ENCODE measurements at places on chromosomes 1 and 21.

- no peak for DNase-seq
Measured at GRCh38 chr1:11488201-11488770, 9.3 kb downstream of the DISP3 start.

GRCh38 chr1:183318433-183318832 is 99.7 kb downstream of the NMNAT2 start:
- no peak for DNase-seq

- no peak for DNase-seq
Measured at GRCh38 chr1:38403667-38404066, 357.1 kb upstream of the POU3F1 start.

GRCh38 chr1:244354810-244355278 is 96.9 kb downstream of the ADSS2 start:
- no peak for DNase-seq

DNA sequence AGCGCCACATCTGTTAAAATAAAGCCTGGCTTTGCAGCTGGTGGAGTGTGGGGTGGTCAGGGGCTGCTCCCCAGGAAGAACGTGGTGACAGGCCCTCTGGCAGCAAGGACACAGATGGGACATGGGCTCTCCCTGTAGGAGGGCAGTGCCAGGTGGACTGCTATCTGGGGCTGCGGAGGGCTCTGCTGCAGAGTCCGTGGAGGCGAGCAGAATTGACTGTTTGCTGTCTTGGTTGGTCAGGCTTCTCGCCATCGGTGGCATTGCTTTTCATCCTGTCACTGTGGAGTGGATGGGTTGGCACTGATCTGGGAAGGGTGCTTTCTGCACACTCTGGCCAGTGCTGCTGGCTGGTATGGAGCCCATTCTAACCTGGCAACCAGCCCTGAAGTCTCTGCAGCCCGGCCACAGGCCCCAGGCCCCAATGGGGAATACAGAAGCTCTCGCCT is 103.0 kb downstream of the LAMC2 start:
- DNase-seq, result no peak

DNA sequence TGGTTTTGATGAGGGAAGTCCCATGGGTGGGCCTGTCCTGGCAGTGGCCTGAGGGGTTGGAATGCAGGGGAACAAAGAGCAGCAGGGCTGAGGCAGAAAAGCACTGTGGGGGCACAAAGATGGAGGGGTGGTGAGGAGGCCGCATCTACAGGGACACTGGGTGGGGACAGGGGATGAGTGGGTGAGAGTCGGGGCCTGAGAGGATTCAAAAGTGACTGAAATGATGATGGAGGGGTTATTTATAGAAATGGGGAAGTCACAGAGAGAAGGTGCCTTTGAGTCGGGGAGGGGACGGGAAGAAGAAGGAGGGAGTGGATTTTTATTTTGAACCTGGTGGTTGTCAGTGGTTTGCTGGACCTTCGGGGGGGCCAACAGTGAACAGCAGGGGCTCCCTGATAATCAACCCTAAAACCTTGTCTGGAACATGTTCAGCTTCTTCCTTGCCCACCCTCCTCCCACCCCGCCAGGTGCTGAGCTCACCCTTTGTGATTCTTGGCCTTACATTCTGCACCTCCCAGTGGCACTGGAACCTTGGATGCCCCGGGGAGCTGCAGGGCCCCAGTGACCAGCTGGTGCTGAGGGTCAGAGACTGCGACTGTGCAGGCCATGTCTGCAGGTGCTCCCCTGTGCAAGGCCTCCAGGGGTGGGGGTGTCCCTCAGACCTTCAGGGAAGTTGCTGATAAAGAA is 42.9 kb downstream of the IER5 start:
- no peak for DNase-seq

DNA sequence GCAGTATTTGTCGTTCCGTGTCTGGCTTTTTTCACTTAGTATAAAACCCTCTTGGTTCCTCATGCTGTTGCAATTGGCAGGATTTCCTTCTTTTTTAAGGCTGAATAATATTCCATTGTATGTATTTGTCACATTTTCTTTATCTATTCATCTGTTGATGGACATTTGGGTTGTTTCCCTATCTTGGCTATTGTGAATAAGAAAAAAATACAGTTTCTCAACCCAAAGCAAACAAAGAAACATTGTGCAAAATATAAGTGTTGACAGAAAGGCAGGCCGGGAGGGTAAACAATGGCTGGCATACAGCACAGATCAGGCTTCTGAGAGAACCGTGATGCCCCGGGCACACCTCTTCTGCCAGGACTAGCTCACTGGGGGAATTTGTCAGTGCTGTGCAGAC is 26.9 kb downstream of the NENF start:
- DNase-seq, result no peak

- no peak for DNase-seq
Measured at GRCh38 chr1:86750530-86750929, 46.2 kb downstream of the SH3GLB1 start.

- DNase-seq, result no peak
Measured at GRCh38 chr21:27722095-27722494, 755.2 kb upstream of the ADAMTS5 start.

DNA sequence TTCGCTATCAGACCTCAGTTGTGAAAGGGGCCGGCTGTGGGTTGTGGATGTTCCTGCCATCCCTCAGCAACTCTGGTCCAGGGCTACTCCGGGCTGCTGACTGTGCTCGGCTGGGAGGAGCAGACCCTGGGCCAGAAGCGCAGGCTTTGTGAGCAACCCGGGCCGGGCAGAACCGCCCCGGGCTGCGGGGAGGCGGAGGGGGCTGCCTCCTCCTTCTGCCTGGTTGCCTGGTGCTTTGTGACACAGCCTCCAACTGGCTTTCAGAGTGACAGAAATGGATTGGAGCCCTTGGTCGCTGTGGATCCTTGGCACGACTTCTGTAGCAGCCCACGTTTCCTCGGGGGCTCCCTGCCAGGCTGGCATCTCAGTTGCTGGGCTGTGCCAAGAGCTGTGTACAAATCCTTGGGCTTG is 10.0 kb downstream of the DRAXIN start:
- DNase-seq, result no peak

DNA sequence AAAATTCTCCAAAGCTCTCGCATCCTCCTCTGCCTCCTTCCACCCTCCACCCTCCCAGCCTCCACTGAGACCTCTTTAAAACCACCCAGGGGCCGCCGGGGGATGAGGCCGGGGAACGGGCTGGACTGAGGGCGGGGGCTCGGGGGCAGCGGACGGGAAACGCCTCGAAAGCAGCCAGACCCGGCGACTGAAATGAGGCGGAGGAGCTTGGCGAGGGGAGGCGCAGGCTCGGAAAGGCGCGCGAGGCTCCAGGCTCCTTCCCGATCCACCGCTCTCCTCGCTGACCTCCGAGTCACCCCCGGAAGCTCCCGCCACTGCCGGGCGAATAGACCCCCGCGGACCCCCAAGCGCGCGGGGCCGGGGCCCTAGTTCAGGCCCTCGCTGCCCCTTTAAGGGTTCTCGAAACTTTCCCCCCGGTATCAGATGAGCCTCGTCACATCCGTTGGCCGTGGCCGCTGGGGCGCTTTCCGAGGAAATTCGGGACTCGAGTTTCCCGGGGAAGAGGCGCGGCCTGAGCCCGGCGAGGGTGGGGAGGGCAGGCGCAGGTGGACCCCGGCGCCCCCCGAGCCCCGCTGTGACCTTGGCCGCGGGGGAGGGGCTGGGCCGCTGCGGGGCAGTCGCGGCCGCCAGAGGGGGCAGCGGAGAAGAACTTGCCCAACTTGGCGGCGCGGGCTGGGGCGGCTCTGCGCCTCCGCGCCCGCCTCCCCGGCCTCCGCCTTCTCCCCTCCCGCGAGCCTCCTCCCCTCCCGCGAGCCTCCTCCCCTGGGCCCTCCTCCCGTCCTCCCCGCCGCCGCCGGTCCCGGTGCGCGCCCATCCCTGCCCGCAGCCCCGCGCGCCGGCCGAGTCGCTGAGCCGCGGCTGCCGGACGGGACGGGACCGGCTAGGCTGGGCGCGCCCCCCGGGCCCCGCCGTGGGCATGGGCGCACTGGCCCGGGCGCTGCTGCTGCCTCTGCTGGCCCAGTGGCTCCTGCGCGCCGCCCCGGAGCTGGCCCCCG is at the start of gene BACE2:
TSS of gene BACE2 (plus strand) at position 813 of the 995 bp plus-strand sequence. CDS start at position 917, 104 bp downstream.
- no peak for DNase-seq

DNA sequence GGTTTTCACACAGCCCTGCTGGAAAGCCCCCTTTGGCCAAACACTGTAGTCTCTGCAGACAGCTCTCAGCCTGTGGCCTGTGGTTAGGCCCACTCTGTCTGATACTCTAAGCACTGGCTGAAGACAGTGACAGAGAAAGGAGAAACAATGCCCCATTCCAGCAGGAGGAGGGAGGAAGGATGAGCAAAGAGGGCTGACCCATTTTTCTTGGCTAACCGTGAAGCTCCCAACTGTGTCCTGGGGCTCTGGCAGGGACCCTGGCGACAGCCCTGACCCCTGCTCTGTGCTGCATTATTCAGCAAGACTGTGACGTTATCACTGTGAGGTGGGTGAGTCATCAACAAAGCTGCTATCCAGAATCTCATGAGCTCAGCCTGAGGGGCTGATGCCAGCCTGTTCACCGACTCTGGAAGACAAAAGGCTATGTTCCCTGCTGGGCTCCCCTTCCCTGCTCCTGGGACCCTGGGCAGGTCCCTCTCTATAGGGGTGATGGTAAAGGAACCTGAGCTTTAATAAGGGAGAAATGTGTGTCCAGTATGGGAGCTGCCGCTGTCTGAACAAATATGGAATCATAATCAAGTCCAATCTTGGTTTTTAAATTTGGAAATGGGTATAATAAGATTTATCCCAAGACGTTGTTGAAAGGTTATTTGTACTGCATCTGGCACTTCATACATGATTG is 107.0 kb downstream of the RHOU start:
- no peak for DNase-seq

DNA sequence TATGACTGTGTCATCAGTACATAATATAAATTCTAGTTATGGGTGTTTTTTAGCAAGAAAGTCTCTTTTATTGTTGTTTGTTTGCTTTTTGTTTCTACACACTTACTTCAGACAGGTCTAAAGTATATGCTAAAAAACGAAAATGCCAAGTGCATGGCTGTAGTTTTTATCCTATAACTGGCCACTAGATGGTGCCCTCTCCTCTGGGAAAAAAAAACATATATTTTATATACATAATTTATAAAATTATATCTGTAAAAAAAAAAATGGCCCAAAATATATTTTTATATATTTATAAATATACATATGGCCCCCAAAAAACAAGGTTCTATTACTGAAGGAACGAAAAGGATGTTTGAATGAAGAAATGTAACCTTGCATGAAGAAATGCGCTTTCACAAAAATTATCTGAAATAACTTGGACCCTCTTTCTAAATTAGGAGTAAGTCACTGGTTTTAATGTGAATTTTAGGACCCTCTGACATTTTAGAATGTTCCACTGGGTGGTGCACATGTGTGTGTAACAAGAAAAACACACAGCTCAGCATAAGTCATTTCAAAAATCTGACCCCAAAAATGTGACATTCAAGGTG is 93.5 kb downstream of the TTLL7 start:
- DNase-seq, result no peak

DNA sequence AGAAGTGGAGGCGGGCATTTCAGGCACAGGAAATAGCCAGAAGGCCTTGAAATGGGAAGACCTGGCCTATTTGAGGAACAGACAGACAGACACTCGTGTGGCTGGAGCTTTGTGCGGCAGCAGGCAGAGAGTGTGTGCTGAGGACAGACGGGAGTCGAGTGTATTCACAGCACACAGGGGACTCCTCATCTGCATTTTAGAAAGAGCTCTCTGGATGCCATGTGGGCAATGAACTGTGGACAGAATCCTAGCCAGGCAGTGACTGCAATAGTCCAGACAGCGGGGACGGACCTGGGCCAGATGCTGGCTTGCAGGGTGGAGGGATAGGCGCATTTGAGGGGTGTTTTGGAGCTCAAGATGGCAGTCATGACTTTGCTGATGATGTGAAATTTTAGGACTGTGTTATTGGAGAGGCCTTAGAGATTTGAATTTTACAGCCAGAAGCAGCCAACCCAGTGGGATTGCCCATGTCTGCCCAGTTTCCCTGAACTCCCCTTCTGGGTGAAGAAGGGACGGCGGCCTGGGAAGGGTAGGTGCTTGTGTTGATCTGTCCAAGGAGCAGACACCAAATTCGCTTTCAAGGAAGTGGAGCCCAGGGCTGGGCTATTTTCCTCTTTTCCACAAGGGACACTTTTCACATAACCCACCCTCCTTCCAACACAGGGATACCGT is 43.7 kb downstream of the CHAF1B start:
- no peak for DNase-seq

- no peak for DNase-seq
Measured at GRCh38 chr1:116436611-116436970, 63.5 kb downstream of the ATP1A1 start.
